ENCODE measurements at places on chromosomes 5 and 9. TPM values are rescaled to one million over a fixed set of nuclear protein-coding genes. Genes with fewer than 3 reads are reported as not detected.

GRCh38 chr9:21862871-21863270 lies 60.4 kb downstream of the MTAP start:
- no peak for DNase-seq

Gene CARTPT
- polyA plus RNA-seq, result not detected

- no peak for DNase-seq
These were observed 103.9 kb upstream of the IFNE start for GRCh38 chr9:21585756-21586752.

GRCh38 chr9:137811283-137811870 lies 66.2 kb upstream of the CACNA1B start:
- no peak for DNase-seq

DNA sequence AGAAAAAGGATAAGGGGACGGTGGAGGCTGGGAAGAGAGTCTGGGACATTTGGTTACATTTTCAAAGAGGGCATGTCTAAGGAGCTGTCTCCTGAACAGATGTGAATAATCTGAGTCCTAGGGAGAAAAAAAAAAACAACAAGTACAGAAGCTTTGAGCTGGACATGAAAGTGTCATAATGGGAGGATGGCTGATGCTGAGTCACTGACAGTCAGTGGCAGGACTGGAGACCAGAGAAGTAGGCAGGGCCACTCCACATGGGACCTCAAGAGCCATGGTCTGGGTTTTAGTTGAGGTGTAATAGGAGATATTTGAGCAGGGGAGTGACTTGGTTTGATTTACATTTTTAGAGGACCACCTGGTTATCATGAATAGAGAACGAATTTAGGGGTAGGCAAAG lies 70.6 kb downstream of the DPYSL3 start:
- DNase-seq, result no peak

- DNase-seq, result no peak
These were observed 67.9 kb upstream of the ZNF462 start for GRCh38 chr9:106795031-106795430.

Gene C6
- polyA plus RNA-seq, result 3.1 TPM

Gene RAD1
- polyA plus RNA-seq, result 37.8 TPM

GRCh38 chr5:173998531-173998930 lies 9.6 kb downstream of the C5orf47 start:
- DNase-seq, result peak; percentile 80

DNA sequence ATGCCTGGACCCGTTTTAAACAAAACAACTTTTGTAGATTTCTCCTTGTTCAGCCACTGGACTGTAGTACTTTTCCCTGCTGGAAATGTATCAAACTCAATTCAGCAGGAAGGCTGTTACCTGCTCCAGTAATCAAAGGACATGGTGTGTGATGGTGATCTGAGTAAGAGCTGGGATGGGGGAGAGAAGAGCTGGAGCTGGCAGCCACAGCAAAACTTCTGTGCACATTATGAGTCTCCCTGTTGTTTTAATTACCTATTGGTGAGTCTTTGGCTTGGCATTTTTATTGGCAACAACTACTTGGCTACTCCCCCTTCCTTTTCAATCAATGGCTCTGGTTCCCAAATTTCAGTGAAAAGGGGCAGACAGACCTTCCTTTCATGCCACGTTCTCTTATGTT lies 9.7 kb downstream of the NREP start:
- no peak for DNase-seq

DNA sequence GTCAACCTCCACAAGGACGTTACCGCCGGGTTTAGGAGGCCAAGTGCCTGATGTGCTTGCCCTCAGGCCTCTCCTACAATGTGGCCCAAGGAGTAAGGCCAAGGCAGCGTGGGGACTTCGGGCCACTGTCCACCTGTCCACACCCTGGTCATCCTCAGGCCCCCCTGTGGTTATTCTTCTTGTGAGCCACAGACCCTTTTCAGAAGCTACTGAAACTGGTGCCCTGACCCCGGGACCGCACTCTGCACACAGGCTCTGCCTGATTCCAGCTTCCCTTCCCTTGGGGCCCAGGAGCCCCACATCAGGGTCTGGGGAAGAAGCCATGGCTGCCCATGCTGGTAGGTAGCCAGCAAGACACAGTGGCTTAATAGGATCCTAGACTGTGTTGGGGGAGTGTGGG lies 128.8 kb downstream of the OLFM1 start:
- no peak for DNase-seq

Gene PCDHA1
- 0.06 TPM for polyA plus RNA-seq

DNA sequence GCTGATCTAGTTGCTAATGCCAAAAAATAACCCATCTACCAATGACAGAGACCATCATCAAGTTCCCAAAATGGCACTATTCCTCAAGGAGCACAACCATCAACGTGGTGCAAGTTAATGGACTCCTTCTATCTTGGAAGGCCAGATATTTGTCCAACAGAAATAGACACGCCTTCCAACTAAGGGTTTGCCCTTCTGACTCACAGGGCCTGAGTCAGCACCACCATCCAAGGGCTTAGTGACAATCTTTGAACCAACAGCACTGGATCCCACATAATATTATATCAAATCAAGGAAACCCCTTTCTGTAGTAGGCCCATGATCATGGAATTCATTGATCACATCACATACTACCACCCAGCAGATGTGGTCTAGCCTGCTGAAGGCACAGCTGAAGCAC lies 84.3 kb downstream of the MED27 start:
- DNase-seq, result no peak

DNA sequence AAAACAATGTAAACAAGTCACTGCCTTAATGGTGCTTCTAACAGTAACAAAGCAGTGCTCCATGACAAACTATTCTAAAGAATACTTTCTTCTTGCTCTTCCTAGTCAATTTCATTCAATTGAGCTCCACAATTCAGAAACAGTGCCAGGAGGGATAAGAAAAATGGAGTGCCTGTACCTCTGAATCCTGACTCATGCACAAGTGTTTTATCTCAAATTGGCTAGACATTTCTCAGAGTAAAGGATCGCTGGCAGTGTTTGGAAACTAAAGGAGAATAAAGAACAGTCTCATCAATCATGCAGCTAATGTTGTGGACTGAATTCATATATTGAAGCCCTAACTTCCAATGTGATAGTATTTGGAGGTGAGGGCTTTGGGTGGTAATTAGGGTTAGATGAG lies 27.6 kb downstream of the SLC25A51 start:
- no peak for DNase-seq

DNA sequence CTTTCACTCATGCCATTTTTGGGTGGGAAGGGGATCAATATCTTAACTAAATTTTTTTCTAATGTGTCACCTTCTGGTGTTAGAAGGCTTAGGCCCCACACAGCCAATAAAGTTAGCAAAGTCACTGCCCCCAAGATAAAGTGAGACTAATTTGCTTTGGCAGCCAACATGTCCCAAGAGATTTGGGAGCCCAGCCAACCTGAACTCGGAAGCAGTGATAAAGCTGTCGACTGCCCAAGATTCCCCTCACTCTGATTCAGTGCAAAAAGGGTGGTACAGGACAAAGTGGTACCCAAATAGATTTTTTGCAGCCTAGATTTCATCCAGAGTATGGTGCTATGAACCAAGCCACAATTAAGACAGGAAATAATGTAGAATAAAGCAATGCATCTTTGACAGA lies 572.5 kb upstream of the ARRDC3 start:
- no peak for DNase-seq

Gene DOCK8
- 8.6 TPM for polyA plus RNA-seq

DNA sequence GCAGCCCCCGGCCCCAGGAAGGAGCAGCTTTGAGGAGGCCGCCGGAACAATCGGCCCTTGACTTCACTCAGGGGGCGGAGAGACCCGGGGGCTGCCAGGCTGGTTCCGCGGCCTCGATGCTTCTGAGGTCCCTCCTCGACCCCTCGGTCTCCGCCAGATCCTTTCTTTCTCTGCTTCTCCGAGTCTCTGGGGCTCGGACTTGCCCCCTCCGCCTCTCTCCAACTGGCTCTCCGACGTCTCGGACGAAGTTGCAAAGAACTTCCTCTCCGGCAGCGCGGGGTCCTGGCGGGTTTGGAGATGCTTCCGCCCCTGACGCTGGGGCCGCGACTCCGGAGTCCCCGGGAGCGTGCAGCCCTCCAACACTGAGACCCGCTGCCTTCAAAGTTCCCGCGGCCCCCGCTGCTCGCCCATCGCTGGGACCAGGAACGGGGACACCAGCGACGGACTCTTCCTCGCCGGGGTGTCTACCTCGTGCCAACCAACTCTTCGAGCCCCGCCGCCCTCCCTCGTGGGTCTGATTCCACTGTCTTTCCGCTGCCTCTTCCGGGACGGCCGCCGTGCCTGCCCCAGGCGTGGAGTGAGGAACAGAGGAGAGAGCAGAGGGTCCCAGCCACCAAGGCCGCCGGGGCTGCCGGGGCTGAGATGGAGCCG lies 7.0 kb downstream of the PAX5 start:
- DNase-seq, result no peak

Gene ATG10
- 13.0 TPM for polyA plus RNA-seq

DNA sequence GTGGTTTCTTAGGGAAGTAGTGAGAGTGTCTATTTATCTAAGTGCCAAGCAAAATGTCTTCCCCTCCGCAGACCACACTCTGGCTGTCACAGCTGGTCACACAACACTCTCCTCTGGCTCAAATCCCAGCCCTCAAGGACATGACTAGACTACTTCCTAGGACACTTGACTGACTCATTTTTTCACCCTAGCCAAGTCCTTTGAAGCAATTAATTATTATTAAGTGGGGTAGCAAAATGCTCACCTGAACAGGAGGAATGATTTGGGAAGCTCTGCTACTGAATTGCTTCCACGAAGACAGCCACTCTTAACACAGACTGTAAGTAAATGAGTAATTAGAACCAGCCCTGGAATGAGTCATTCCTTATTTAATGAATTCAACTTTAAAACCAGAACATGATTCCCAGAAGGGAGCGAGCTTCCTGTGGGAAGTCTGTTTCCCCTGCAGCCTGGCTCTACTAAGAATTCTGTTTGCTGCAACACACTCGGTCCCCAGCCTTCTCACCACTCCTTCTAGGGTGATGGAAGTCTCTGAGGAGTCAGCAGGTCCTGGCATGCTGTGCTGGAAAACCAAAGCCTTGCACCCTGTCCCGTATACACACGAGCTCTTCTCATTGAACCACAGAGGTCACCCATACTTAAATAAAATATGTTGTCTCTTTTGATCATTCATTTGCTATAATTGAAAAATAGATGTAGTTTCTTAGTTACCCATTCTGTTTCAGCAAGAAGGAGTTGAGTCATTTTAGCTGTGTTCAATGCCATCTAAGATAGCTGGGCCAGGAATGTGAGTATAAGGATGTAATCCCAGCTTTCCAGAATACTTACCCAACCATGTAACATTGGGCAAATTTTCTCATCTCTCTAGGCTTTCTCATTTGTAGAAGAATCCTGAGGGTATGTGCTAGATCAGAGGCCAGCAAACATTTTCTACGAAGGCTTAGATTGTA lies 218.6 kb upstream of the RASEF start:
- no peak for DNase-seq

GRCh38 chr9:138022121-138022741 lies 144.6 kb downstream of the CACNA1B start:
- DNase-seq, result peak; percentile 54

DNA sequence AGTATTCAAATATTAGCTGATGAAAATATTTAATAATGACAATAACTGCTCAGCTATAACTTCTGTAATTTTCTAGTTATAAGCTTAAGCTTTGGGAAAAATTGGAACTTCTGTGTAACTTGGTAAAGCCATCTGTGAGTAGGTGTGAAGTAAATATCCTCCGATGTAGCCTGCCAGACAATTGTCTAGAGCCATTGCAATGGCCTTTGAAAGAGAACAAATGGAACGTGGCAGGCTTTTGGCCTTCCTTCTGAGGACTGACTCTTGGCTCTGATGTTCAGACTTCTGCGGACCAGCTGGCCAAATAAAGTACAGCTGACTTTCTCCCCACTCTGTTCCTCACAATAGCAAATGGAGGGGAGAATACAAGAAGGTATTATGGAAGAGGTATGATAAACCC lies 203.4 kb upstream of the NMUR2 start:
- DNase-seq, result peak; percentile 87

- DNase-seq, result peak; percentile 91
These were observed 47.8 kb downstream of the NR3C1 start for GRCh38 chr5:143355710-143356109.

GRCh38 chr5:33810491-33811120 lies 81.2 kb downstream of the ADAMTS12 start:
- DNase-seq, result no peak

DNA sequence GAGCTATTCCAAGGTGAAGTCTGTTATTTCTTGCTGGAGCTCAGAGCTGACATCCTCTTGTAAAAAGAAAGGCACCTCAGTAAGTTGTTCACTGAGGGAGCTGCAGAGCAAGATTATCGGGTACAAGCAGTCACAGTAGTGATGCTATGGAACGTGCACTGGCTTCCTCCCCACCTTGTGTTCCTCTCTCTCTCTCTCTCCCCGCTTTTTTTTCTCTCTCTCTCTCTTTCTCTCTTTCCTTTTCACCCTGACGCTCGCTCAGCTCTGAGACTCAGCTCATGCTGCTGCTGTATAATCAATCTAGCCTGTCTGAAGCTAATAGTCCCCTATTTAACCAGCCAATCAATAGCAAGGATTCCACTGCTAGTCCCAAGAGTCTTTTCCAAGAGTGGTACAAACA lies 587.6 kb upstream of the CDH18 start:
- no peak for DNase-seq

GRCh38 chr5:56037531-56038010 lies 42.8 kb upstream of the IL6ST start:
- DNase-seq, result no peak

DNA sequence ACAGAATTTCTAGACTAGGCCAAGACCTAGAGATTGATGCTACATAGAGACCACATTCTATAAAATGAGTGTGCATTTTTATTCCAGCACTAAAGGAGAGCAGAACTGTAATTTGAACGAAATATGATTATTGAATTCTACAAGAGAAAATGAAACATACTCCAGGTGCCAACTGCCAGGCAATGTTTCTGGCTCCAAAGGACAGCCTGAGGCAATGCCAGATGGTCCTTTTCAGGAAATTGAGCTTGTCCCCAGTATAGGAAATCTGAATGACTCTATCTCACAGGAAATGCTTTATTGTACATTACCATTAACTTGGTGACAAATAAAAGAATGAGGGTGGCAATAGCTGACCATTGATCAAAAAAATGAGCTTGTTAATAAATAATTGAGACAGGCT lies 28.8 kb upstream of the RASGRF2 start:
- no peak for DNase-seq

DNA sequence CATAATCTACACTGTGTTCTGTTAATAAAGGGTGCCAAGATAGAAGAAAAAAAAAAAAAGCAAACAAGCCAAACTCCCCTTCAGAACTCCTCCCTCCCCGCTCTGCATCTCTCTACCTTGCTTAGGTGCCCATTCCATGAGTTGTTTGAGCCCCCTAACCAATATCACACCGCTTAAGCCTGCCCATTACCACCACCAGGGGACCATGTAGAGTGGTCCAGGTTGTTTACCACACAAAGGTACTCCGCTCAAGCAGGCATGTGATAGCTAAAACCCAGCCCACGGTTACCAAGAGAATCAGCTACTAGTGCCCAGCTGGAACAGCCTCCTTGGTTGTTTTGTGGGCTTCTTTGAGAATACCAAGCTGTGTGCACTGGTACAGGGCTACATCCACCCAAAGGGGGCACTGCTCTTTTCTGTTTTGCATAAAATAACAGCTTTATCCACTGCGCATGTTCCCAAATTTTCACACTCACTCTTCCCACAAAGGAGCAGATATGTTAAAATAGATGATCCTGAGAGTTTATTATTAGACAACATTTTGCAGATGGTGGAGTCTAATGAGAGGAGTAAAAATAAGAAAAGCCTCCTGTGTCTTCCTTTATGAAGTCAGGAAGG lies 304.1 kb downstream of the DEPDC1B start:
- DNase-seq, result no peak

Data from left lung (tissue), 14 donors.